ENCODE measurements at places on chromosomes 1 and 21.

GRCh38 chr1:165381745-165382505, 25.4 kb upstream of the LMX1A start:
- DNase-seq, result no peak

GRCh38 chr1:204652497-204652896, 33.0 kb downstream of the LRRN2 start:
- no peak for DNase-seq

DNA sequence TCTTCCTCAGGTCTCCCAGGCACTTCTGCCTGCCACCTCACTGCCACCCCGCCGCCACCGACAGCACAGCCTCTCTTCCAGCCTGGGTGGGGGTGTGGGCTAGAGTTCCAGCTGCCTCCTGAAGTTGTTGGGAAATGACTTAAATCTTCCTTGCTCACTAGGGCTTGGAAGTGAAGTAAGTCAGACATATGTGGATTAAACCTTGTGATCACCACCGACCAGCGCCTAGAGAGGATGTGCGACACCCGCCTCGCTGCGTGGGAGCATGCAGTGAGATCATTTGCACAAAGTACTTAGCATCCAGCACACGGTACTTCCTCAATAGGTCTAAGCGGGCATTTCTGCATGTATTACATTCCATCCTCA, 71.4 kb upstream of the FAM20B start:
- no peak for DNase-seq

DNA sequence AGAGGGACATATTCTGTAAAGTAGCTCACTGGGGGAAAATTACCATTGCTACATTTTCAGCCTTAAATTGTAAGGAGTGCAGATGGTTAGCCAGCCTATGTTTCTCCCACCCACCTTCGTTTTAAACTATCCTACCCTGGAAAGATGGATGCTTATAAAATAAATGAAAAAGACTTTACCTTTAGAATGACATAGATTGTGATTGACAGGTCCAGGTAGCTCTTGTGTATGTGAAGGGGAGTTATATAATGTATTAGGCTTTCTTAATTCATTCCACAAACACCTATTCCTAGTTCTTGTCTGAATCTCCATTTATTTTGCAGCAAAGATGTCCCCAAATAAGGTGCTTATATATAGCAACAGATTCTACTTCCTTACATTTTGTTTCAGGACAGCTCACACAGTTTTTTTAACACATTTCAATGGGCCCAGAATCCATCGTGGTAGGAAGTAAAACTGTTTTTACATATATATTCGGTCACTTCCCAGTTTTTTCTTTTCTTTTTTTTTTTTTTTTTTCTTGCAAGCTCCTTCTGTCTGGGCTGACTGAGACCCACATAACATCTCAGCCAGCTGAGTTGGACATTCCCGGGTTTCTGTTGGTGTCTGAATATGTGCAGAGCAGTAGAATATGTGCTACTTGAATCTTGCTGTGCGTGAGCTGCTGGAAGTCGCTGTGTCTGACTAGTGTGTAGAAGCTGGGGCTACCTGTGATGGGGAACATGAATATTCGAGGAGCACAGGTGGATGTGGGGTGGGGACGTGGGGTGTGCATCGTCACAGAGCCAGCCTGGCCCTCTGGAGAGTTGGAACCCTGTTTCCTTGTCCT, 27.8 kb downstream of the UCK2 start:
- DNase-seq, result no peak

GRCh38 chr1:41436281-41437010, 48.0 kb downstream of the EDN2 start:
- no peak for DNase-seq
